ENCODE measurements at places on chromosomes 1 and 21.

DNA sequence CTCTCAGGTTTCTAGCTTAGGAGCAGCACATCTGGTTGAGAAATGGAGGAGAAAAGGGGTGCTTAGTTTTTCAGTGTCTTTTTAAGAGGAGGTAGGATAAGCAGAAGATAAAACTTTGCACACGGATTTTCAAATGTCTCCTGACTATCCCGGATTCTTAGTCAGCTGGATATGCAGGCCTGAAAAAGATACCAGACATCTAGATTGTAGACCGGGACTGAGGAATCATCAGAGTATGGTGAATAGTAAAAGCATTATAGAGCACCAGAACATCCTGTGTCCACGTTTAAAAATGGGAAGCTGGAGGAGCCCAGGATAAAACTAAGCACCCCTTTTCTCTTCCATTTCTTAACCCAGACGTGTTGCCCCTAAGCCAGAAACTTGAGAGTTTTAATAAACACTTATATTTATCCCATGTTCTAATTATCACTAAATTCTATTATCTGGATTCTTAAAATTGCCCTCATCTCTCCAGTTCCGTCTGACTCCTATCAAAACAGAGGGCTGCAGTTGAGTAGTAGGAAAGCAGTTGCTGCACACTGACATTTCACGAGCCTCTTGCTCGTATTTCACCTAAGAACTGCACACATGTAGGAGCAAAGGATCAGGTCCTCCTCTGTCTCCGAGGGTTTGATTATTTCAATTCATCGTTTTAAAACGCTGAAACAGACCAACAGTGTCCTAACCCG, 609 bp downstream of the PIGK start:
- no peak for DNase-seq

GRCh38 chr1:40784141-40784770, 669 bp downstream of the KCNQ4 start:
- no peak for DNase-seq

DNA sequence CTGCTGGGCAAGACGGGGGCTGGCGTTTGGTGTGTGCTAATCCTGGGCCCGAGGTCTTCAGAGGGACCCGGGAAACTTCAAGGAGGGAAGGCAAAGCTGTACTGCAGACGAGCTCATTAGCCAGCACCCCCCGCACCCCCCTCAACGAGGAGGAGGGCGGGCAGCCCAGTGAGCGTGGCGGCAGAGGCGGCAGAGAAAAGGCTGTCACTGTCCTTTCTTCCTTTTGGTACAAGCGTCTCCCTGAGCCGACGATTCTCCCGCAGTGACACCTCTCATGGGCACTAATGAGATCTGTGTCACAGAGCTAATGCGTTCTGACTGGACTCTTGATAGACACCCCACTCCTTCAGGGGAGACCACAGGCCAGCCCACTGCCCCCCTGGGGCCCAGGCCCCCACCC, 29.5 kb downstream of the DMAP1 start:
- DNase-seq, result no peak

GRCh38 chr1:150152772-150153456, 3.2 kb downstream of the PLEKHO1 start:
- DNase-seq, result no peak

DNA sequence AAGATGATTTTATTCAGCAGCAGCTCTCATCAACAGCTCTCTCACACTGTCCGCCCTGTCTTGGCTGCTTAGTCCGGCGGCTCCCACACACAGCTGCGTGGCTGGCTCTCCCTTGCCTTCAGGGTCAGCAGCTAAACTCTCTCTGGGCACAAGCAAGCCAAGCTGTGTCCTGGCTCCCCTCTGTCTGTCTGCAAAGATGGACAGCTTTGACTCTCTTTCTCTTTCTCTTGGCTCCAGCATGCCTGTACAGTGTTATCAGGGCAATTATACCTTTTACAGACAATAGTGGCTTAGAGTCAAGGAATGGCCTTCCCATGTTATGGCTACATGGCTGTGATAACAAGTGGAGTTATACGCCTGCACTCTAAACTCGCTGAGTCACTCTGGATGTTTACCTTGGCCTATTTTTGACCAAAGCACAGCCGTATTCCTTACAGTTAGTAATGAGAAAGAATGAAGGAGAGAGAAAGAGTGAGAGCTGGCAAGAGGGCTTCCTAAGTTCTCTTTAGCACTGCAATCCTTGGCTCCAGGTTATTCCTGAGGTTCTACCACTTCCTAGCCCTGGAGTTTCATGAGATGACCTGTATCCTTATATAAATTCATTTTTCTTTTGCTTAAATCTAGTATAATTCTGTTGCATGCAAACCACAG, 59.9 kb upstream of the ZSWIM5 start:
- DNase-seq, result no peak

GRCh38 chr1:22527555-22528296, 35.6 kb upstream of the EPHA8 start:
- no peak for DNase-seq

GRCh38 chr1:107941123-107941522, 23.9 kb downstream of the VAV3 start:
- no peak for DNase-seq

DNA sequence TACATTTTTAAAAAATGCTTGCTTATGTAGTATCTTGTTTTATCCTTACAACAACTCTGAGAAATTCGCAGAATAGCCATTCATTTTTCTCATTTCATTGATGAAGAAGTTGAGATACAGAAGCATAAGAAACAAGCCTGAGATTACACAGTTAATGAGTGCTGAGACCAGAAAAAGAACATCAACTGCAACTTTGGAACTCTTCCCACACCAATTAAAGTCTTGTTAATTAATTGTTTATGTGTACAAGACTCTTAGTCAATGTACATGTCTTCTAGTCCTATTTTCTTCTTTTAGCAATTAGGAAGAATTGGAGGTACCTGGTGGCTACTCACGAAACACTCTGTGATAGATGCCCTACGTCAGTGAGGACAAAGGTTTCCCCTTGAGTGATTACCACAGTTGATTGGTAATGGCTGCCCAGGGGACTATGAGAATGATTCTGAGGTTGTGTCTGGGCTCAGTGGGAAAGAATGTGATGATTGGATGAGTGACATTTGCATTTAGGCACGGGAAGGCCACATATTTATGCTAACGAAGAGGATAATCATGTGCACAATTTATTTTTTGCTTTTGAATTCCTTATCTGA, 187.4 kb upstream of the KCNK2 start:
- no peak for DNase-seq

DNA sequence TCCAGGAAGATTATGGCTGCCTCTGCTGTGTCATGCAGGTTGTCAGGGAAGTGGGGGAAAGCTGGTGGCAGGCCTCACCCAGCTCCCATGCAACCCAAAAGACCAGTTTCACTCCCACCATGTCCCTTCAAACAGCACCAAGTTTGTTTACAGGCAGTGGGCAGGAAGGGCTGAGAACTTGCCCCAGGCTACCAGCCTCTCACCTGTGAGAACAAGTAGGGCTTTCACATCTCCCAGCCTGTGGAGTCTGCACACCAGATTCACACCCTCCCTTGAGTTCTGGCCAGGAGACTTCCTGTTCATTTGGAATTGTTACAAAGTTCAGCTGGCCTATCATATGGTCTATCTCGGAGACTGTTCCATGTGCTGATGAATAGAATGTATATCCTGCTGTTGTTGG, 27.8 kb downstream of the RPAP2 start:
- DNase-seq, result no peak

DNA sequence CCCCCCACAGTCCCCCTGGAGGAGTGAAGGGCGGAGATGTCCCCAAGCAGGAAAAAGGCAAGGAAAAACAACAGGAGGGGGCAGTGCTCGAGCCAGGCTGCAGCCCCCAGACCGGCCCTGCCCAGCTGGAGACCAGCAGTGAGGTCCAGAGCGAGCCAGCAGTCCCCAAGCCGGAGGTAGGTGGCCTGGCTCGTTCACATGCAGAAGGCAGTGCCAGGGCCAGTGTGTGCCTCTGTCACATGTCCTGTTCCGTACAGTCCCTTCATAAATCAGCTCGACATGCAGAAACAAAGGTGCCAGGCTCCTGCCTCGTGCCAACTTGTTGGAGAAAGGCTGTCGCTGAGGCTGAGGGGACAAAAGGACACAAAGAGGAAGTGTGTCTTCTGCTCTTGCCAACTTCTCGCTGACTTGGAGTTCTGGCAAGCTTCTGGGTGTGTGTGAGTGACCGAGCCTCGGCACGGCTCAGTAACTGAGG, 24.1 kb upstream of the MPZL1 start:
- no peak for DNase-seq

DNA sequence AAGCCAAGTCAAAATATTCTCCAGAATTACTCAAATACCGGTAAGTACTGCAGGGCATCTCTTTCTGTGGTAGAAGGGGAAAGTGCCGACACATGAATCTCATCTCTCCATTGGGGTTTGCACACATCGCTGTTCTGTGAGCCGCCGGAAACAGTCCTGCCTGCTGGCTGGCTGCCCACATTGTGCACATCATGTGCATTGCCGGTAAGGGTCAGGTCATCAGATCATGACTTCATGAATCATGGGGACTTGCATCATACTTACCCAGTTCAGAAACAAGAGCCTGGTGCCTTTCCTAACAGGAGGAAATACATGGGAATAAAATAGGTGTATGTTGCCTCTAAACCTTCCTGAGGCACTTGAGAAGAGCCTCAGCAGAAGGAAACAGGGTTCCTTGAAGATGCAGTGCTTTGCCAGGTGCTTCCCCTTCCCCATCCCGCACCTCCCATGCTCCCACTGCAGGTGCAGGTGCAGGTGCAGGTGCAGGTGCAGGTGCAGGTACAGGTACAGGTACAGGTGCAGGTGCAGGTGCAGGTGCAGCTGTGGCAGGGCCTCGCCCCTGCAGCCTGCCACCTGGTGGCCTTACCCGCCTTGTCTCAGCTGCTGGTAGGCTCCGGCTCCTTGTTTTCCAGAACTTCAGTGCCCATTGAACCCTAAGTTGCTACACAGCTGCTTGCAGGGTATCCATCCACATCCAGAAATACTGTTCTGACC, 26.5 kb downstream of the GPR137B start:
- no peak for DNase-seq

GRCh38 chr1:223062177-223062576, 80.9 kb downstream of the TLR5 start:
- DNase-seq, result no peak

- DNase-seq, result no peak
These were observed 226.7 kb downstream of the NPHP4 start for GRCh38 chr1:5765483-5765882.

- peak; percentile 50 for DNase-seq
These were observed 60.8 kb downstream of the FASLG start for GRCh38 chr1:172719694-172720138.

DNA sequence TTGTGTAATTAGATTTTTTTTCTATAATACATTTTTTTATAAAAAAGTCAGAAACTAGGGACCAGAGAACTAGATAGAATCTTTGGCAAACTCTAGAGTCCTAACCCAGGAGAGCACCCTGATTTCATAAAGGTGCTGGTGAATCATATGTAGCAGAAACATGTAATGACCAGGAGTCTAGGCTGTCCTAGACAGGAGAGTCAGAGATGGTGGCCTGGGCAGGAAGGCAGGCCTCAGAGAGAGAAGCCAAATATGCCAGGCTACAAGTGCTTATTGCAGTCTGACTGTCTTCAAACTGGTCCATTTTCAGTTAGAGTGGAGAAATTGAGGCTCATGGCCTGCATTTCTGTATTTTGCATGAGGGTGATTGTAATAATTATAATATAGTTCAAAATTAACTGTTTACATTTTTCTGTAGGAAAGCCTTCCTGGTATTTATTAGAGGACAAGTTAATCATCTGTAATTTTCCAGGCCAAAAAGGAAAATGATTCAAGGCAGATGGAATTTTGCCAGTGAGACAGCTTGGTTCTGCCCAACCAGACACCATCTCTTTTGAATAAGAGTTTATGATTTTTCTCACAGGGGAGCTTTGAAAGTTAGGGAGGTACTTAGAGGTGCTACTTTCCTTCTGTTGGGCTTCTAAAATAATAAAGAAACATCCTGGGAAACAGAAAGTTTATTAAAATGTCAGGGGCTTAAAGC, 129.8 kb downstream of the S1PR1 start:
- no peak for DNase-seq

GRCh38 chr1:161071886-161072371, 2.2 kb upstream of the ARHGAP30 start:
- DNase-seq, result peak; percentile 30

DNA sequence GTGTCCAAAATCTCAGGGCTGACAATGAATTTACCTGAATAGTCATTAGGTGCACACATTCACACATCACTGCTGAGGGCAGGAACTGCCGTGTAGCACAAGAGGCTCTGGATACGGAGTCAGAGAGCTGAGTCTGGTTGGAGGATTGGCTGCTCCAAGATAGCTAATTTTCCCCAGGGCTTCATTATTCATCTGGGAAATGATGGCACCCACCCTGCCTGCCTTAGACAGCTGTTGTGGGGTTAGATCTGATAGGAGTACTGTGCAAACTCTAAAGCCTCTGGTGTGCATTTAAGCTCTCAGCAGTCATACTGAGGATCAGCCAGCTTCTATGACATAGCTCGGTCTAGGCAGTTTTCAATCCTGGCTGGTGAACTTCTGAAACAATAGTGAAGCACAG, 67.0 kb downstream of the LMX1A start:
- DNase-seq, result no peak

DNA sequence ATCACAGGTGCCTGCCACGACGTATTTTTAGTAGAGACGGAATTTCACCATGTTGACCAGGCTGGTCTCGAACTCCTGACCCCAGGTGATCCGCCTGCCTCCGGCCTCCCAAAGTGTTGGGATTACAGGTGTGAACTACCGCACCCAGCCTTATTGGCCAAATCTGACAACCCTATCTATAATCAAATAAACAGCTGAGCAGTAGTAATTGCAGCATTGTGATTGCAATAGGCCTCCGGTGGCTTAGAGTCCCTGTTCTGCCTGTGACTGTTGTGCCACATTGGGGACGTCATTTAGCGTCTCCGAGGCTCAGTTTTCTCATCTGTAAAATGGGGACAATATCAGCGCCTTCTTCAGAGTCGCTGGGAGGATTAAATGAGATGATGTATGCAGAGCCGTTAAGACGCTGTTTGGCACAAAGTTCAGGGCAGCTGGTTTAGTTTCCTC, 569 bp upstream of the CAPN2 start:
- no peak for DNase-seq

GRCh38 chr1:67040405-67040804, 13.5 kb downstream of the SLC35D1 start:
- DNase-seq, result no peak

- no peak for DNase-seq
These were observed 52.9 kb downstream of the L1TD1 start for GRCh38 chr1:62247391-62248168.

DNA sequence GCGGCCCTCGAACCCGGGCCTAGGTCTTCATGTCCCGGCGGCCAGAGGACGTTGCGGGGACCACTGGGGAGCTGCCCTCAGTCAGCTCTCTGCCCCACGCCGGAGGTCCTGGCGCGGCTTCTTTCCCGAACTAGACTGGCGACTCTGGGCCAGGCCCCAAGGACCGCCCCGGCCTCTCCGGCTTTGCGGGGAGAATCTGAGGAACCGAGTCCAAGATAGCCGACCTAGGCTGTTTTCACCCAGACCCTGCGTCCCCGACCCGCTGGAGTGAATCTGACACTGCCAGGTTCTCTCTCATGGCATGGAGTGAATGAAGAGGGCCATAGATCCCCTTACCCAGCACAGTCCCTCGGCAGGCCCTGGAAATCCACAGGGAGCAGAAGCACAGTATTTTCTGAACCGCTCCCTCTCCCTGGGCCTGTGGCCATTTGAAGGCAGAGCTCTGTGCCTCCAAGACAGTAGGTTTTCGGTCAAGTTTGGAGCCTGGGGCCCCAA, 9.9 kb upstream of the BARHL2 start:
- no peak for DNase-seq
